ENCODE measurements at places on chromosomes 5 and 9.

- DNase-seq = no peak
These were observed 60.7 kb downstream of the COL27A1 start for GRCh38 chr9:114216081-114216480.

DNA sequence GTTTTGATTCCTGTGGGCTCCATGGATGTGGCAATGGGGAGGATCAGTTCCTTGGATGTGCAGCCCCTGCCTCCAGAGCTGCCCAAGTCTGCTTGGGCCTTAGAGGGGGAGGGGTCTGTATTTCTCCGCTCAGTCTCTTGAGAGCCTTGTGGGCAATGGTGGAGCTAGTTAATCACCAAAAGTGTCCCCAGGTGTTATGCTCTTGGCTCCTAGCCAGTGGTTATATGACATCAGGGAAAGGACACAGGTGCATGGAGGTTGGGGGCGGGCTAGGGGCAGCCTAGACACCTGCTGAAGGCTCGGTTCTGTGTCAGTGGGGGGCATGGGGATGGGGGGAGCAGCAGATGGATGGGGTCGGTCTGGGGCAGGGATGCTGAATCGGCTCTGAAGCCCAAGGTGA lies 12.4 kb upstream of the ARAP3 start:
- peak; percentile 17 for DNase-seq

GRCh38 chr9:95313010-95313498 lies 4.5 kb downstream of the FANCC start:
- DNase-seq = peak; percentile 99

DNA sequence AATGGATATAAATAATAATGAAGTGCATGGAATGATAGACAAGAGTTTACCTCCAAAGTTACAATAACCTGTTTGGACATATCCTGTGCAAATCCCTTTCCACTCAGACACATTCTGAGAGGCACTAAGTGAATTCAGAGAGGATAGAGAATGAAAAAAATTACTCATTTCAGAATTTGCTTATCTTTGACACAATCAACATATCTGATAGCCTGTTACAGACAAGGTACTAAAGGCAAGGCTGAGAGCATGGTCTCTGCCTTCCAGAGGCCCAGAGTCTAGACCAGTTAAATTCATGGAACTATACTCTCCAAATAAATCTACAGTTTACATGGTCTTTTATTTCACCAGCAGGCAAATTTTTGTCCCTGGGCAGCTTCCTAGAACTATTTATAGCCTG lies 371.8 kb upstream of the PTGER4 start:
- DNase-seq = no peak

GRCh38 chr9:97758334-97758916 lies 61.3 kb upstream of the XPA start:
- no peak for DNase-seq

DNA sequence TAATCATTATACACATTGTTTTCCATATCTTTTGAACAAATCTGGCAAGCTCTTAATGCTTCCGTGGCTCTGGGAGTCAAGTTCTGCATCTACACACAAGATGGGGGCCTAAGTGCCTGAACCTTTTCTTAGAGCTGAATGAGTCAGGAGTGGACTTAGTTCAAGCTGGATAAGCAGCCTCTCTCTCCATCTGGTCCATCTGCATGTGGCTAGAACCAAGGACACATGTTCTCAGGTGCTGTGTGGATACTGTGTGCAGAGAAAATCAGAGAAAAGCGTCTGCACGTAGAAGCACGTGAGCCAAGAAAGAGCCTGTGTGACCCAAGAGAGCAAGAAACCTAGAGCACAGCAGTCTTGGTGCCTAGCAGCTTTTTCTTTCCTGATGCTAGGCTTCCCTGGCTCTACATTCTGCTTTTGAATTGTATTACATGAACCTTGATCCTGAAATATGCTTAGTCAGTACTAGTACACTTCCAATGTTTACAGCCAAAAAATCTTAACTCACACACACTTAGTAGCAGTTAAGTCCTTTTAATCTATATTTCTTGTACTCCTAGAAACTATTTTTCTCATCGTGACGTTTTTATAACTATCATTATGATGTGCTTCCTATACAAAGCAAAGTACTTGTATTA lies 1798.9 kb downstream of the MAT2B start:
- DNase-seq = no peak

DNA sequence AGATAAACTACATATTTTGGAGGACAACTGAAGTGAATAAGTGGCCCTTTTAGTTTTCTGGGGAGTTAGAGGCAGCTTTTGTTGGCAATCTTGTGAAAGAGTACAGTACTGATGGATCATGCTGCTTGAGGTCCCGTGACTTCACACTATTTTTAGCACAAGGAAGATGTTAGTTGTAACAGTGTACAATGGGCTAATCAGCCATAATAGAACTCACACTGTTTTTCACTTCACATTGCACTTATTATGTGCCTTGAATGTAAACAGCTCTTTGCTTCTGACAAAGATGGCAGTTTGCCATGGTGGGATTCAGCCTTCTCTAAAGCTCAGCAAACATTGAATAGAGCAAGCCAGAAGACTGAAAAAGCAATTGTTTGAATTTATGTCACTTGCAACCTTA lies 176.7 kb upstream of the ZNF608 start:
- DNase-seq = peak; percentile 2

DNA sequence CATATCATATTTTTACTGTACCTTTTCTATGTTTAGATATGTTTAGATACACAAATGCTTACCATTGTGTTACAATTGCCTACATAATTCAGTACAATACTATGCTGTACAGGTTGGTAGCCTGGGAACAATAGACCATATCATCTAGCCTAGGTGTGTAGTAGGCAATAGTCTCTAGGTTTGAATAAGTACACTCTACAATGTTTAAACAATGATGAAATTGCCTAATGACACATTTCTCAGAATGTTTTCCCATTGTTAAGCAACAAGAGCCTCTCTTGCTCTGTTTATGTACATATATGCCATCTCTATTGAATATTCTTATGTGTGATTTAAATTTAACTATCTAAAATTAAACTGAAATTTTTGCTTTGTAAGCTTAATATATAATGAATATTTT lies 209.6 kb upstream of the ST8SIA4 start:
- no peak for DNase-seq

DNA sequence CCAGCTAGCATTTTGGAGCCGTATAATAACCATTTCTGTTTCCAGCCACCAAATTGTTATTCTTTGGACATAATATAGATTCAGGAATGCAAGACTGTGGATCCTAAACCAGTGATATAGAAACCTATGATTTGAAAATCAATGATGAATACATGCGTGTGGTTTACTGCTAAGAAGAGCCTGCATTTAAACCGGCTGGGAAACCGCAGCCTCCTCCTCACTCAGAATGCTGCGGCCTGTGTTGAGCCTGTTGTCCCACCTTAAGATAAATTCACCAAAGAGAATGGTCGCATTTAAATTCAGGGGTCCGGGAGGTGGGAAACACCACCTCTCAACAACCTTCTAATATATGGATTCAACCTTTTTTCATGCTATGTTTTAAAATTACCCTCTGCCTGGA lies 148.0 kb downstream of the MEF2C start:
- DNase-seq = no peak

- DNase-seq = no peak
These were observed 120.7 kb downstream of the PAPPA start for GRCh38 chr9:116274293-116274692.

- no peak for DNase-seq
These were observed 4.6 kb downstream of the TLX3 start for GRCh38 chr5:171313481-171314206.

GRCh38 chr5:149383399-149383798 lies 4.3 kb upstream of the IL17B start:
- no peak for DNase-seq

DNA sequence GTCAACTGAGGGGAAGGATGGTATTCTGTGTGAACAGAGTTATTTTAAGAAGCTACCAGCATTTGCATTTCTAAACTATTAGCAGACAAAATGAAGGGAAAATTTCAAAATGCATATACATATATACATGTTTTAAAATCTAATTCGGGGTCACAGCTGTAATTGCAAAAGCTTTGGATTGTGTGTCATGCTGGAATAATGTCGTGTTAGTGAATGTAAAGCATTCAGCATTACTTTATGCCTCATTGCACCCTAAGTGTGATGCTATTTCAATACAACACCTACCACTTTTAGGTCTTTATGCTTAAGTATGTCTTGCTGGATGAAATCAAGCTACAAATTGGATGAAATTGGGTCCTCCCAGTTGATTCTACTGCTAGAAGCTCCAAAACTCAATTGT lies 687.6 kb upstream of the MEF2C start:
- no peak for DNase-seq

DNA sequence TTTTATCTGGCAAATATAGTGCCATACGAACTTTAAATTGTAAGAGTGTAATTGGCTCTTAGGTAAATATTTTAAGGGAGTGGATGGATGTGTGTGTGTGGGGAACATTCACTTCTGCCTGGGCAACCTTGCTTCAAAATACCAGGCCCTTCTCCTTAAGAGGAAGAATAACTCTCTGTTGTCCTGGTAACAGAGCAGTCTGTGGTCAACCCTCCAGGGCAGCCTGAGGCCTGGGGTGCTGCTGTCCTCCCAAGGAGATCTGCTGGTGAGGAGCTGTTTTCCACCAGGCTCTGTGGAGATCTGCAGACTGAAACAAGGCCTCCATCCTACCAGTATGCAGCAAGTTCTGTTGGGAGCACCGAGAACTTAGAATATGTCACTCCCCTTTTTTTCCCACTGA lies 325.2 kb downstream of the PSAT1 start:
- DNase-seq = no peak
